Stimulated activated CD4-positive, alpha-beta T cell treated with anti-CD3 and anti-CD28 coated beads, Interleukin-15, amount 100 ng/mL, for 1 hour (primary cell): ENCODE measurements at places on chromosomes 2 and 18.

GRCh38 chr2:237752761-237753165, 45.8 kb upstream of the RBM44 start:
- DNase-seq, result no peak

DNA sequence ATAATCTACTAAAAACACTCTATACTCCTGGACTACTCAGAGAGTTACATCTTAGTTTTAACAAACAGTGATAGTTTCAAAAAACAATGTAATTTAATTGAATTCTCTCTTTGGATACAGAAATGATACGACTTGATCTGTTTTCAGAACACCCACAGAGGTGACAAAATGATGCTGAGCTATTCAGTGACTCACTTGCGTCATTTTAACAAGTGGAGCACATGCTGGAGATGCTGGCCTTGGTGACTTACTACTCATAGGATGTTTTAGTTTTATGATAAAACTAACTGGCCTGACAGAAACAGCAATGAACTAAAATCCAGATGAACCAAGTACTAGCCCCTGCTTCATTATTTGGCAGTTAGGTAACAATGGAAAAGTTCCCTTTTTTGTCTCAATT, 101.3 kb upstream of the ITGB6 start:
- DNase-seq, result no peak

DNA sequence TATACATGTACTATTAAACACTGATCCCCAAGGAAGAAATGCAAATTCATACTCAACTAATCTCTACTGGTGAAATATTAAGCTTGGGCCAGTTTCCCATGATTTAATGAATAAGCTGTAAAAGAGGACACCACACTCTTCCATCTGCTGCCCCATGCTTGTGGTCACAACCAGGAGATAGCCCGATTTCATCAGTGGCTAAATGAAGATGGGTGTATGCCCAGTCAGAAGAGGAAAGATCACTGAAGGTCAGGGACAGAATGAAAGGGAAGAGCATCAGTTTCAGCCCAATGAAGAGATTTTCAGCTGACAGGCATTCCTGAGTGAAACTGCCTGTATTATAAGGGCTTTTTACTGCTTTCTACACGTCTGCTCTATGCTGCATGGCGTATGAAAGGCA, 103.5 kb downstream of the KCNS3 start:
- DNase-seq, result no peak

- no peak for DNase-seq
These were observed 163.2 kb downstream of the KCNE4 start for GRCh38 chr2:223215254-223215516.

DNA sequence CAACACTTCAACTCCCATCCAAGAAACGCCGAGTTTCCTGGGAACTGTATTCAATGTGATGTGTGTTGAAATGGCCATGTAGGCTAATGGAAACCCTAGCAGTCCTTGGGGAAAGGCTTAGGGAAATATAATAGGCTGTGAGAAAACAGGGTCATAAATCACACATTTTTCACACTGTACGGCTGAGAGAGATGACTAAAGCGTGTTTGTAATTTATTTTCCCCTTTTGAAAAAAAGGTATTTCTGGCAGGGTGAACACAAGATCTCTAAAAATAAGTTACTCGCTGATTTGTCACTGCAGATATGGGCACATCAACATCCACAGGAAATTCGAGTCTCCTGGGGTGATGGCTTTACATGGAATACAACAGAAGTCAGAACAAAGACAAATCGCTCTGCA, 109.6 kb upstream of the ST6GAL2 start:
- DNase-seq, result no peak

GRCh38 chr2:190190507-190191162, 128.1 kb upstream of the MSTN start:
- no peak for DNase-seq

DNA sequence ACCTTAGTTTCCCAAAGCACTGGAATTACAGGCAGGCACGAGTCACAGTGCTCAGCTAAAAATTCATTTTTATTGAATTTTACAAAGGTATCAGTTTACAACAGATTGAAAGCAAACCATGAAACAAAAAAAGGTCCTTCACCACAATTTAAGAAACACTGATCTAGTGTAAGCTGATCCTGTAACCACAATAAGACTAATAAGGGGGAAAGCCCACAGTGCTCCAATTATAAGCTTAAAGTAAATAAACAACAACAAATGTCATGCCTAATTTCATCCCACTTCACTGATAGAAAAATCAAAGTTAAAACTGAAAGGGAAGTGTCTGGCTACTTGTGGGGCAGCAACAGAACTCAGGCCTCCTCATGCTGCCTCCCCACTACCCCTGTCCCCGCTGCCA, 49.2 kb downstream of the ICA1L start:
- DNase-seq, result no peak

- no peak for DNase-seq
These were observed 106.5 kb upstream of the ATP8B1 start for GRCh38 chr18:57909620-57910019.

DNA sequence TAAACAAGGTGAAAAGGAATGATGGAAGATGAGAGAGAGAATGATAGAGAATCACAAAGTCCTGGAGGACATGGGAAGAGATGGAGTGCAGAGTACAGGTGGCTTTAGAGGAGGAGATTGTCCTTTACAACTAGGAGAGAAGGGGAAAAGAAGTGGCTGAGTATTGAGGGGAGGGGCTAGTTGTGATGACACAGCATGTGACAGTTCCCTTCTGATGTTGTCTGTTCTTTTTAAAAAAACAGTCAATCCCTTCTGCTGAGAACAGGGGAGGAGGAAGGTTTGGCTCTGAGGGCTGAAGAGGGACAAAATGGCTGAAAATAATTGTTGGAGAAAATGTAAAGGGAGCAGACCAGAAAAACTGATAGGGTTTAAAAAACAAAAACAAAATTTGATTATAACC, 44.0 kb downstream of the STEAP3 start:
- DNase-seq, result no peak

DNA sequence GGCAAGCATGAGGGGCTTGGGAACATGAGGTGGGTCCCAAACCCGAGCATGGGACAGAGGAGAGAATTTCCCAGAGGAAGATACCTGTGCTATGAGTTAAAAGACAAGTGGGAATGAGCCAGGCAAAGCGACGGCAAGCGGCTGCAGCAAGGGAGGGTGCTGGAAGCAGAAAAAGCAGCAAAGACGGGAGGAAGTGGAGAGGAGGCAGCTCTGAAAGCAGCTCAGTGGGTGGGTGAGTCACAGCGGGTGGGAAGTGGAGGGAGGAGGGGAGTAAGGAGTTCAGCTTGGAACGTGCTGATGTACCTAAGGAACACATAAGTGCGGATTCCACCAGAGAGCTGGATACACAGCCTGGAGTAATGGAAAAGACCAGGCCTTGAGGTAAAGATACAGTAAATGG, 41.4 kb downstream of the THUMPD2 start:
- DNase-seq, result no peak

DNA sequence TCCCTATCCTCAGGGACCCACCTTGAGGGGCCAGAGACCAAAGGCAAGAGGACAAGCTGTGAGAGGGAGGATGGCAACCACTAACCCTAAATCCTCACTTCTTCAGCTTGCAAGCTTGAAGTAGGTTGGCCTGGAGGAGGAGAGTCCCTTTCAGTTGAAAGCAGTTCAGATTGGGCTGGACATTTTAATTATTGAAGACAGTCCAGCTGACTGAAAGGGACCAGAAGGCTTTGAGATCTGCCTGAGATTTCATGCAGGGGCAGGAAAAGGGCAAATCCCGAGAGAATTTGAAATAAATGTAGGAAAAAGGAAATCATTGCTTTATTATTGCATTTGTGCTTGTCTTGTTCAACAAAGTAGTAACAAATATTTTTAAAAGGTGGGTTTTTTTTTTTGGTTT, 118.9 kb upstream of the STON1 start:
- DNase-seq, result no peak

- no peak for DNase-seq
These were observed 274.1 kb downstream of the AFF3 start for GRCh38 chr2:99868260-99868659.

- no peak for DNase-seq
These were observed 88.1 kb downstream of the ITSN2 start for GRCh38 chr2:24272161-24272802.

DNA sequence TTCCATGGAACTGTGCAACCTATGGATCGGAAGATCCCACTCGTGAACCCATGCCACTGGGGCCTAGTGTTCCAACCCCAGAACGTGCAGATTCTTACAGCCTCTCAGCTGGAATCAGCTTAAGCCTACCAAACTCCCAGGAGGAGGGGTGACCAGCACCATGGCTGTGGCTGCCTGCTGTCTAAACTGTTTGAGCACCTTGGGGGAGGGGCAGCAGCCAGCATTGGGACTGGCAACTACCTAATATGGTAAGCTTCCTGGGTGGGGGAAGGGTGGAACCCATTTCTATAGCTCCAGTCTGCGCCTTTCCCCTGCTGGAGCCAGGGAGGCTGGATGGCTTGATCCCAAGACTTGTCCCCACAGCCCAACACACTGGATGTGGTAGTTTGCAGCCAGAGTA, 10.7 kb upstream of the POLE4 start:
- DNase-seq, result no peak

DNA sequence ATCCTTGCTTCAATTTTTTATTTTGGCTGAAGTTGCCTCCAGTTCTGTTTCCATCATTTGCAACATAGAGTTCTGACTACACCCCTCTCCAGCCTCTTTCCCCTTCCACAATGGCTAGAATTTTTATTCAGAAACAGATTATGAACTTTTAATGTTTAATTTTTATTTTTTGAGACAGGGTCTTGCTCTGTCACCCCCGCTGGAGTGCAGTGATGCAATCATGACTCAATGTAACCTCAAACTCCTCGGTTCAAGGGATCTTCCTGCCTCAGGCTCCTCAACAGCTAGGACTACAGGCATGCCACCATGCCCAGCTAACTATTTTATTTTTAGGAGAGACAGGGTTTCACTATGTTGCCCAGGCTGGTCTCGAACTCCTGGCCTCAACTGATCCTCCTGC, 2.8 kb downstream of the NTSR2 start:
- DNase-seq, result no peak

- no peak for DNase-seq
These were observed 54.8 kb upstream of the PROKR1 start for GRCh38 chr2:68588589-68588988.

DNA sequence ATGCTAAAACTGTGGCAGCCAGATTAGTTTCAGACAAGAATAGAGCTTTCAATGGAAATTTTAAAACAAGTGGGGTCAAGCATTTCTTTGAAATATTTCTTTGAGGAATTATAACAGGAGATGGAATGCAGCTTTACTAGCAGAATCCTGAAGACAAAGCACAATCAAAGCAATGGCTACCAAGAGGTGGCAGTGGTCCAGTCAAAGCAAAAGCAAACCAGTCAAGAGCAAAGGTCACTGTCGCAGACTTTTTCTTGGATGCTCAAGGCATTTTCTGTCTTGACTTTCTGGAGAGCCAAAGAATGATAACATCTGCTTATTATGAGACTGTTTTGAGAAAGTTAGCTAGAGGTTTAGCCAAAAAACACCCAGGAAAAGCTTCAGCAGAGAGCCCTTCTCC, 351.2 kb upstream of the DLGAP1 start:
- no peak for DNase-seq

- DNase-seq, result no peak
These were observed 201.1 kb downstream of the ZNF804A start for GRCh38 chr2:184799379-184799778.

DNA sequence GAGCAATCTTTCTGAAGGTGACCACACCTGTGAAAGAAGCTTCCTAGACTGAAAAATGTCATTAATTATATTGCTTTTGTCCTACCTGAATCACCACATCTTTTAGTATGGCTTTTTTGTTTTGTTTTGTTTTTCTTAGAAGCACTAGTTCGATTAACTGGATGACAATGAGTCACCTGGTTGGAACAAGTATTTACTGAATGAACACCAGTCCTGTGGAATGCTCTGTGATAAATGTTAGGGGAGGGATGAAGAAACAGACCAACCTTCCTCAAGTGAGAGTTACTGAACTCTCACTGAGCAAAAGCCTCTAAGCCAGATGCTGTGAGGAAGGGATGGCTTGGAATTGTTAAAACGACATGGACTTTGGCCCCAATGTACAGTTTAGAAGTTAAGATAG, 26.8 kb upstream of the DCC start:
- no peak for DNase-seq

GRCh38 chr2:142849820-142850219, 27.6 kb upstream of the KYNU start:
- no peak for DNase-seq

GRCh38 chr18:43013486-43013885, 102.0 kb downstream of the RIT2 start:
- DNase-seq, result no peak

DNA sequence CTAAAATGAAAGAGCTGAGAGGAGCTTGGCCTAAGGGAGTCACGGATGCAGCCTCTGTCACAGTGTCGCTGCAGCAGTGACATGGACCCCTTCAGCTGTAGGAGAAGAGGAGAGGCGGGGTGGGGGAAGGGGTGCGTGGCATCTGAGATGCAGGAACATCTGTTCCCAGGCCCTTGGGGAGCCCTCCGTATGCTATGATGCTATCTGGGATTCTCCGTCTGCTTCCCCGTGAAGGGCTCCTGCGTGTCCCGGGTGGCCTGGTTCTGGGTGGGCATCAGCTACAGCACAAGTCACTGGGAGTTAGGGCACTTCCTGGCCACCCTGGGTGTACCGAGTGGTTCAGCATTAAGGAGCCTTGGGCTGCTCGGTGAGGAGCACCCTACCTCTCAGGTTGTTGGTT, 35.6 kb upstream of the B3GNT7 start:
- no peak for DNase-seq

DNA sequence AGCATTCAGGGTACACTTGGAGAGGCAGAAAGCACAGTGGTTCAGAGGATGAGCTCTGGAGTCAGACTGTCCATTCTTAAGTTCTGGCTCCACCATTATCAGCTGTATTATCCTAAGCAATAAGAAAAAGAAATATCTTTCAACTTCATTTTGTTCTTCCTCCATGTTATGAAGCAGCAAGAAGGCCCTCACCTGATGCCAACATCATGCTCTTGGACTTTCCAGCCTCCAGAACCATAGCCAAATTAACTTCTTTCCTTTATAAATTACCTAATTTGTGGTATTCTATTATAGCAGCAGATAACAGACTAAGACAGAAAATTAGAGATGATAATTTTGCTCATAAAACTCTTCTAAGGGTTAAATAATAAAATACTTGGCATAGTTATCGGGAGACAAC, 137.1 kb downstream of the RBMS1 start:
- no peak for DNase-seq

DNA sequence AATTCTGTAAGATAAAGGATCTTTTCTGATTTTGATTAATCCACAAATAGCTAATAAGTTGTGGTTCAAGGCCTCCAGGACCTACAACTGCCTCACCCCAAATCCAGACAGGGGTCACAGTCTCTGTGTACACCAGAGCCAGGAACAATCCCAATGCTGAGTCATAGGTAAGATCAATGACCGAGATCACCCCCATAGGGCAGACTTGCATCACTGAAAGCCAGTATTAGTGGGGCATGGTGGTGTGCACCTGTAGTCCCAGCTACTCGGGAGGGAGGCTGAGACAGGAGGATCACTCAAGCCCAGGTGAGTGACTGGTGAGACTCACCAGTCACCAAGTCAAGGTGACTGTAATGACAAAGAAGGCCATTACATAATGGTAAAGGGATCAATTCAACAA, 12.9 kb downstream of the PARD6G start:
- DNase-seq, result no peak

GRCh38 chr2:204452464-204453023, 92.7 kb upstream of the PARD3B start:
- no peak for DNase-seq

DNA sequence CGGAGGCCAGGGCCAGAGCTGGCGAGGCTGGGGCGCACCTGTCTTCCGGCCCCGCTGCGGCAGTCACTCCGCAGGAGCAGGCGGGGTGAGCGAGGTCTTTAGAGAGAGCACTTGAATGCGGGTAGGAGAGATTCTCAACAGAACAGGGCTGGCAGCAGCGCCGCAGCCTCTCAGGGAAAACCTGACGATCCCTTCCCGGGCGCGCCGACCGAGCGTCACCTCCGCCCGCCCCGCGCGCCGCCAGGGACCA, 526 bp downstream of the PRKRA start:
- peak; percentile 66 for DNase-seq
